ENCODE measurements at places on chromosomes 3 and 15. TPM values are rescaled to one million over a fixed set of nuclear protein-coding genes. Genes with fewer than 3 reads are reported as not detected.

ZMYND10 gene
- 0.54 TPM for total RNA-seq

ACAN gene
- total RNA-seq, result not detected

MUC4 gene
- 0.02 TPM for total RNA-seq

GRCh38 chr15:77569729-77570125 lies 63.0 kb downstream of the LINGO1 start:
- no peak for DNase-seq

DNA sequence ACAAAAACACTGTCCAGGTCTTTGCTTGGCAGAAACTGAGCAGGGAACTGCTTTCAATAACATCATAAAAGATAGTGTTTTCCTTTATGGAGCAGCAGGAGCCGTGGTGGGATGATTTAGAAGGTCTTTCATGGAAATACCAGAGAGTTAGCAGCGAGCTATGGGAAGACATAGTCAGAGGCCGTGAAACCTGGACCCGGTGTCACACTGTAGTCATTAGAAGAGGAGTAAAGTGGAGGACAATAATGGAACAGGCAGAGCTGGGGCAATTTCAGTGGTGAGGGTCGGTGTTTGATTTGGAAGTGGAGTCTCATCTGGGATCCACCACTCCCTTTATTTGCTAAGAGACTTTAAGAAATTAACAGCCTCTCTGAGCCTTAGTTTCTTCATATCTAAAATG lies 57.5 kb downstream of the GHSR start:
- no peak for DNase-seq

GRCh38 chr3:148962513-148962912 lies 28.8 kb upstream of the GYG1 start:
- peak; percentile 17 for DNase-seq

DNA sequence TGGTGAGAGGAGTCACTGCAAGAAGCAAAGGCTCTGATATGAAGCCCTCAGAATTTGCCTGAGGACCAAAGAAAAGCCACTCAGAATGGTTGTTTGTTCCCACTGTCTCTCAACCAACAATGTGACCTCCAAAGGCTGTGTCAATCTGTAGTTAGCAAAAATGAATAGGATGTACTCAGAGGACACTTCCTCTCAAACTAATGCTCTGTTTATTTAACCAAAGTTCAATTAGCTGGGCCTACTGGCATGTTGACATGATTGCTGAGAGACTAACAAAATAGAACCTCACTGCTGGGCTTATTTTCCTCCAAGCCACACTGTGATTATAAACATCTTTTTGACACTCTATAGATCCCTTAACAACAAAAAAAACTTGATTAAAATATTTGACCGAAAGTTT lies 522.5 kb downstream of the OCA2 start:
- DNase-seq, result no peak

DNA sequence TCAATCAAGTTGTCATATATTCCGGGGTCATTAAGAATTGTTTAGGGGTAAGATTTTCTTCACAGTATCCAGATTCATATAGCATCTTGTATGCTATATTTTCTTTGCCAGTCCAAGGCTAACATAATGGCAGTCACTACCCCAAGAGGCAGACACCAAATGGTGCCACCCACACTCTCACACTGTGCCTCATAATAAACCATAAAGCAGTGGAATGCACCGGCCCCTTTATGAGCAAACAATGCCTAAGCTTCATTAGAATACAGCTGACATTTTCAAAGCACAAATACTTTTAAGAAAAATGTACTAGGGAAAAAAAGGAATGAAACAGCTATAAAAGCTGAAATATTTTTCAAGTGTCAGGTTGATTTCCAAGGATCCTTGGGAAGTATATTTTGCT lies 121.6 kb downstream of the TFDP2 start:
- DNase-seq, result peak; percentile 73

GRCh38 chr3:134249935-134250716 lies 533 bp downstream of the RYK start:
- DNase-seq, result peak; percentile 41

- no peak for DNase-seq
These were observed 425.8 kb downstream of the ERC2 start for GRCh38 chr3:56042326-56042951.

GRCh38 chr3:33751336-33751735 lies 33.3 kb upstream of the CLASP2 start:
- DNase-seq, result no peak

DNA sequence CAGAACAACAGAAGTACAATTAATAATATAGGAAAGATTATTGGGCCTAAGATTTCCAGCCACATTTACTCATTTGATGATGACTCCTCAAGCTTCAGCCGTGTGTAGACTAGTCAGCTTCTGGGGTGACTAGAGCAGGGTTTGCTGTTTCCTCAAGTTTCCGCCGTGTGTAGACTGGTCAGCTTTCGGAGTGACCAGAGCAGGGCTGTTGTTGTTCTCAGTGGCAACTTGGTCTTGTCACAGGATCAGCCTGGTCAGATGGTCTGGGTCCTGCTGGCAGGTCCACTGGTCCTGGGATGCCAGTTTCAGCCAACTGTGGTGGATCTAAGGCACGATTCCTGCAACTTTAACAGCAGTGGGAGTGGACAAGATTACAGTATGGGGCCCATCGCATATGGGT lies 21.8 kb upstream of the NOX5 start:
- no peak for DNase-seq

DNA sequence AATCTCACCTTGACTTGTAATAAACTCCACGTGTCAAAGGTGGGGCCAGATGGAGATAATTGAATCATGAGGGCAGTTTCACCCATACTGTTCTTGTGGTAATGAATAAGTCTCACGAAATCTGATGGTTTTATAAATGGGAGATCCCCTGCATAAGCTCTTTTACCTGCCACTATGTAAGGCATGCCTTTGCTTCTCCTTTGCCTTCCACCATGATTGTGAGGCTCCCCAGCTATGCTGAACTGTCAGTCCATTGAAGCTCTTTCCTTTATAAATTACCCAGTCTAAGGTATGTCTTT lies 45.5 kb downstream of the SUCNR1 start:
- DNase-seq, result no peak

DNA sequence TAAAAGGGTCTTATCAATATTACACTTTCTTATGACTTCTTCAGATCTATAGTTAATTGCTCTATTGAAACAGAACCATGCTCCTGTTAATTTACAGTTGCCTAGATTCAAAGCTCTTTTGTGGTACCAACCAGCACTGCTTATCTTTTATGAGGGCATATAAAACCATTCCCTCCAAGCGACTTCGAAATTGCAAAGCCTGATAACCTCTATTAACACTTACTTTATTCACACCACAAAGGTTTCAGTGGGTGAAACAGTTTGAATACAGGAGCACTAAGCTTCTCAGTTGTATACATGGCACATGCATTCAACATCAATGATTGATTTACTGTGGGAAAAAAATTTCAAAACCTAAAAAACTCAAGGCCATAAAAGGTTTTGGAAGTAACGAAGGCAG lies 74.9 kb upstream of the PPIB start:
- DNase-seq, result no peak
